ENCODE measurements at places on chromosomes 2 and 18.

DNA sequence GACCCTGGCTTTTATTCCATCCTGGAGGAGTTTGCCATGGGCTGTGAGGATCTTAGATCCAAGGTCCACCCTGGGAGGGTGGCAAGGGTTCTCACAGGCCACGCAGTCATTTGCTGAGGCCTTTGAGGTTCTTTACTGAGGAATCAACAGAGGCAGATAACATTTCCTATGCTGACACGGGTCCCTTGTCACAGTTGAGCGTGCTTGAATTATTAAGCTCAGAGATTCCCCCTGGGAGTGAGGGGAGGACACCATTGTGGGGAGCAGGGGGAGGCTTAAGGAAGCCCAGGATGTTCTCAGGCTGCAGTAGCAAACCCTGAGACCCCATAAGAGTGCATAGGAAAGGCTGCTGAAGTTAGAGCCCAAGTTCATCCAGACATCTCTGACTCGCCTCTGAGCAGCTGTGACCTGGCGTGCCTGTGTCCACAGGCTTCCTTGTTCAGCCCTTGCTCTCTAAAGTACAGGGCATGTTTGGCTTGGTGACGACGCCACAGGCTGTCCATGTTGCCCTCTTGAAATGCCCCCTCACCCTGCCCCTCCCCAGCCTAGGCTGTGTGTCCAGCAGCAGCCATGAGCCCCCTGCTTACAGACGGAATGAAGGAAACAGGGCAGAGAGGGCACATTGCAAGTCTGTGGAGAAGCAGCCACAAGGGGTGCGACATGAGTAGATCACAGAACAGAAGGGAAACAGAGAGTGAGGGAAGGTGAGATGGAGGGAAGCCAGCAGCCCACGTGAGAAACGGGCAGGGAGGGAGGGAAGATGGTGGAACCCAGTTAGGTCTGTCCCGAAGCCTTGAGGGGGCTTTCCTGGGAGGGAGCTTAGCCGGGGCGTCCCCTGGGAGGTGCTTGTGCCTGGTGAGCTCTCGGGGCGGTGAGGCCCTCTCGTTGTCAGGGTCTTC is 34.0 kb downstream of the NAPG start:
- peak; percentile 8 for DNase-seq

DNA sequence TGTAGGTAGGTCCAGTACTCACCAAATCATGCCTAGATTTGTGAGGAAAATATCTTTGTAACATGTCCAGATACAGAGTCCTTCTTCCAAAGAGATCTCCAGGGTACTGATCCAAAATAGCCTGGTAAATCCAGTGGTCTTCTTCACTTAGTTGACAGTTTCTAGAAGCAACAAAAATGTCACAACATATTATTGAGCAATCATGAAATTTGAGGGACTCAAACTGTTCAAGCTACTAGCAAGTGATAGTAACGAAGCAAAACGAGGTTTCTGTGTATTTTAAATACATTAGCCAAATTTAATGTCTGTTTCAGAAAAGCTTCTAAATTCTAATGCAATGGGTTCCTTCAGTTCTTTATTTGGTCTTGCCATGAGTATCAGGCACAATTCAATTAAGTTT is 142.8 kb downstream of the CCDC148 start:
- no peak for DNase-seq

GRCh38 chr2:126990605-126991532 is 92.2 kb downstream of the TEX51 start:
- no peak for DNase-seq

DNA sequence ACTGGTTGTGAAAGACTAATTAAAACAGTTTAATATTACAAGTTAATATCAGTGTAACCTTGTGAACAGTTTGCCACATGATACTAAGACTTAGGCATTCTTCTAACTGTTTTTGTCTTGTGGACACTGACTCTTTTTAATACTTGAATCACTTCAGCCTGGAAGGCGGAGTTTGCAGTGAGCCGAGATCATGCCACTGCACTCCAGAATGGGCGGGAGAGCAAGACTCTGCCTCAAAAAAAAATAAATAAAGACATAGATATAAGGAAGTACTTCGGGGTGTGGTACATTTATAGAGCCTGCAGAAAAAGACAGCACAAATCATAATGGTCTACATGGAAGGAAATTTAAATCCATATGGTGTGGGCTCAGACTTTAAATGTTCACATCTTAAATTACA is 300.4 kb upstream of the NETO1 start:
- no peak for DNase-seq

DNA sequence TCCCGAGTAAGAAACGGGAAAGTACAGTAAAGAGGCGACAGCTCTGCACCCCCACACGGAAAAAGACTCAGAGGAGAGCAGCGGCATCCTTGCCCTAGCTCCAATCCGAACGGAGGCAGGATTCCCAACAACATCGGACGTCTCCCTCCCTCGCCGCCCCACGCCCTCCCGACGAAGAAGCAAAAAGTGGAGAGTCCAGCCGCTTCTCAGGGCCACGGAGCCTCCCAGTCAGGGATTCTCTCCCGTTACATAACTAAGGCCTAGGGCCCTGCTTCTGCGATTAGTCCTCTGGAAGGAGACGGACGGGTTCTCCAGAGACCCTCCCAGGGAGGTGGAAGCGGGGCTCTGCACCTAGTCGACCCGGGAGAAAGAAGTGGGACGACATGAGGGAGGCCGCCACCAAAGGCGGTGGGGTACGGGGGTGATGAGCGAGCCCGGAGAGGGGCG is 587 bp downstream of the SUMO1 start:
- no peak for DNase-seq

DNA sequence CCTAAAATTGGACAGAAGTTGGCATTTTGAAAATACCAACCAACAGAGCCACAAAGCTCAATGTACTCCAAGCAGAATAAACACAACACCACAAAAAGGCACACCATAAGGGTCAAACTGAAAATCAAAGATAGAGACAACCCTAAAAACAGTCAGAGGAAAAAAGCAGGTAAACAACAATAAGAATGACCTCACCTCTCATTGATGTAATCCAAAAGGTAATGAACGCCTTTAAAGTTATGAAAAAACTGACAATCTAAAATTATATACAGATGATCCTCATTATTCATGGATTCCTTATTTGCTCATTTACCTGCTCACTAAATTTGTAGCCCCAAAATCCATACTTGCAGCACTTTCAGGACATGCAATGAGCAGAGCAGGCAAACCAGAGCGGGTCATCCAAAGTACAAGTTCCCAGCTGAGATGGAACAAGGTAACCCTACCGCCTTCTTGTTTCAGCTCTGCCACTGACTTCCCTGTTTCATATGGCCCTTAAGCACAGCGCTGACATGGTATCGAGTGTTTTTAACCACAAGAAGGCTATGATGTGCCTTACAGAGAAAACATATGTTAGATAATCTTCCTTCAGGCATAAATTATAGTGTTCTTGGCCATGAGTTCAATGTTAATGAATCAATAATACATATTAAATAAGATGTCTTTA is 17.0 kb downstream of the RTN4 start:
- peak; percentile 21 for DNase-seq

DNA sequence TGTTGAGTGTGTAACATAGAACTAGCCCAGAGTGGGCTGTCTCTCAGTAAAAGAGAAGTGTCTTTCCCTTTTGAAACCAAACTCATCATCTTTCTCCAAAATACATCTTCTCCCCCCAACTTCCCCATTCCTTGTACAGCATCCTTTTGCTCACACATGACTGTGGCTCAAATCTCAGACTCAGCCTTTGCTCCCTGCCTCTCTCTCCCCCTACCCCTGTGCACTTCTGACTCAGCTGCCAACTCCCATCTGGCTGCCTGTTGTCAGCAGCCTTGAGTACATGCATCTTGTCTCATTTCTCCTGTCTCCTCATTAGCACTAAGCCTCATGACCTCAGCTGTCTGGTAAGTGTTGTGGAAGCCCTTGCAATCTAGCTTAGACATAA is 18.1 kb upstream of the MGAT4A start:
- DNase-seq: no peak

DNA sequence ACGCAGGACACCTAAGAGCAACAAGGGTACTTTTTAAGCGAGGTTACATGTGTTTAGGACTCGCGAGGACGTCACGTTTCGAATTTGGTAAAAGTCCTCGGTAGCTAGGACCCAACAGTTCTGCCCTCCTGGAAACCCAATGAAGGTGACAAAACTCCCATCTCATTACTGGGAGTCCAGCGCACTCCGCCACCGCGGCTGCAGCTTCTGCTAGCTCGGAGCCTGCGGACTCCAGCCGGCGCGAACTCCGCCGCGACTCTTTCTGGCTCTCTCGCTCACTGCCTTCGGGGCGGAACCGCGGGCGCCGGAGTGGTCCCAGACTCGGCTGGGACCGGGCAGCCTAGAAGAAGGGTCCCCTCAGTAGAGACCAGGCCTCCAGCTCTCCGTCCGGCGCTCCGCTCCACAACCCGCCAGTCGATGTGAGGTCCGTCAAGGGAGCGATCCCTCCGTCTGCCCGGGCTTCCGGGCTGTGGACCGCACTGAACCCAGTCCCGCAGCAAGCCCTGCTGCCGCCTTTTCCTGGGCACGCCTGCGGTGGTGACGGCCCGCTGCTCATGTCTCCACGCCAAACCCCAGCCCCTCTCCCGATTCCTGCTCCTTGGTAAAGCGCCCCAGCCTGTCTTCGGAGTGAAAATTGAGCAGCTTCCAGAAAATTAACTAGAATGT is 3.0 kb upstream of the OSR1 start:
- DNase-seq: peak; percentile 34

DNA sequence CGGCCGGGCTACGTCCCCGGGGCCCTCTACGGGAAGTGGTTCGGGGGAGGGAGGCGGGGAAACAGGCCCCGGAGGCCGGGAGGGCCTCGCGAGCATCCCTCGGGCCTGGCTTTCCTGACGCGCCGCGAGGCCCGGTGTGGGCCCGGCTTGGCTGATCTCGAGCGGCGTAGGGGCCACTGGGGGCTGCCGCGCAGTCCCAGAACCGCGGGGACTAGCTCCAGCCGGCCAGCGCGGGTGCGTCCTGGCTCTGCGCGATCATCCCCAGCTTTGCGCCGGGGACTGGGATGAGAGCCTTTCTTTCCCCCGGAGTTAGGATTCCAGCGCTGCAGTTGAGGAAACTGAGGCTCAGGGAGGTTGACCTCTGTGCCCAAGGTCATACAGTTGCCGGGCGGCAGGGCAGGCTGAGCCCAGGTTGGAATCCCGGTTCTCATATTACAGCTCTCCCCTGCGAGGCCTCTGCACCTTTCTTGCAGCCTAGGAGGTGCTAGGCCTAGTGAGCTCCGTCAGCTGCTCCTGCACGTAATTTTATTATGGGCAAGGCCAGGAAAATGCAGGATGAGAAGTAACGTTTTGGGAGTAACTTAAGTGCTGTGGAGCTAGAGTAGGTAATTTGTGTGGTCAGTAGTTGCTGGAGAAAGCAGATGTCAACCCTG is 501 bp downstream of the LPIN1 start:
- DNase-seq: no peak
